ENCODE measurements at places on chromosomes 7 and 10.

DNA sequence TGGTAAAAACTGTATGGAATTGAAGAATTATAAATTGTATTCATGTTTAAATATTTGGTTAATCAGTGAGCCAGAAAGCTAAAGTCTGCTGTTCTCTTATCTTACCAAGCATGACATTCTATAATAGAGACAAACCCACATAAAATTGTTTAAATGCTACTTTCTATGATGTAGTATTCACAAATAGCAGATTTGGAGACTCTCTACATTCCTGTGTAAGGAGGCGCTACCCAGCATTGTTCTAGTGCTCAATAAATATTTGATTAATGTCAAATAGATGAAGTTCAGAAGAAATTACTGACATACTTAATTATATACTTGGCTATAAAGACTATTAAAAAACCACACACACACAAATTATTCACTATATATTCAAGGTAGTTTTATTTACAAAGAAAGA, 49.8 kb downstream of the DOCK4 start:
- DNase-seq: no peak

- no peak for DNase-seq
Measured at GRCh38 chr10:24240041-24240751, 31.3 kb downstream of the KIAA1217 start.

DNA sequence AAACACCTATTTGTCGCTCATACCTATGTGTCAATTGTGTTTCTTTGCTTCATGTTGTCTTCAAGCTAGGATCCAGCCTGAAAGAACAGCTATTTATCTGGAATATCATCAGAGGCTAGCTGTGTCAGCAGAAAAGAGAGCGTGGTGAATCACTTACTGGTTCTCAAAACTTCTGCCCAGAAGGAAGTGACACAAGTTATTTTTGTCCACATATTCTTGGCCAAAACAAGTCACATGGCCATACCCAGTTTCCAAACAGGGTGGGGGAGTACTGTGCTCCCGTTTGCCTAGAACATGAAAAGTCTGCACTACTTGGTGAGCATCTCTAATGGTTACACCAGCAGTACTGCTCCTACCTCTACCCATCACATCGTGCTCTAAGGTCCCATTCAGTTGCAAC, 160.9 kb upstream of the CSTF2T start:
- no peak for DNase-seq

GRCh38 chr10:30963992-30964930, 67.4 kb downstream of the ZNF438 start:
- DNase-seq: no peak

DNA sequence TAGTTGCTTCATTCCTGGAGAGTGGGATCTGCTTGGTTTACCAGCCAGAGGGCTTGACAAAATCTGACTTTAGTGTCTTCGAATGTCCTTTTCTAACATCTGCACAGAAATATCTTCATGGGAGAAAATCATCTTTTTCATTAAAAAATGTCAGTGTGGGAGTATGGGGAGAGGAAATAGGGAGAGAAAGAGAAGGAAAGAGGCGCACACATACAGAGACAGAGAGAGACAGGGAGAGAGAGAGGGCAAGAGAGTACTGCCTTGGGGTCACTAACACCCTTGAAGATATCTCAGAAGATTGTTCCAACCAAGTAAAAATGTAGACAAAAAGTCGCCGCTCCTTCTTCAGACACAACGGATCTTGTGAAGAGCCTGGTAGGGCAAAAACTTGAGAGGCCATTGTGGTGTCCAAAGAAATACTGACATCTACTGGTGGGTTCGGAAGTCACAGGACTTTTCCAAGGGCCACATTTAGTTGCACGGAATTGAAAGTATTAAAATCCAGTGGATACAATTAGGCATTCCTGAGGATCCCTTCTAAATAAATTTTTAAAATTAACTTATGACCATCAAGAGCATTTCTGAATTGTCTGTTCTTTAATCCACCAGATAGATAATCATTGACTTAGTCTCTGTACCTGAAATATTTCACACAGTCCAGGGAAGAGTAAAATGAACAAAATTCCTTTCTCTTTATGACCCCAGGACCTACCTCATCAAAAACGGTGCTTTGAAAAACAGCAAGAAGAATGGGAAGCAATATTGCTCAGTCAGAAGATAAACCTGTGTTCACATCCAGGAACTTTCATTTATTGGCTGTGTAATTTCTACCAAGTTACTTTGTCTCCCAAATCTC, 29.7 kb downstream of the VIM start:
- DNase-seq: peak; percentile 19

DNA sequence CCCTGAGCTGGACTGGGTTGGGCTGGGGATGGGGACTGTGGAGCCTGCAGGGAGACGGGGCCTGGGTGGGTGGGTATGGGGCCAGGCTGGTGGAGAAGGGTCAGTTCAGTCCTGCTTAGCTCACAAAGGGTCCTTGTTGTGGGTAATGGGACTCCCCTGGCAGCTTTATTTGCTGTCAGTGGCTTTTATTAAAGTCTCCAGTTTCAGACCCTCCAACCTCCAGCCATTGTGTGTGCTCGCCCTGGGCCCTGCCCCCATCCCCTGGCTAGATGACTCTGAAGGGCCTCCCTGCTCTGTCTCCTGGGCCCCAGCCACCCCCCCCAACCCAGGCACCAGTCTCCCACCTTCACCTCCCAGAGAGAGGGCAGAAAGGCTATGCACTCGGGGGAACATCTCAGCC, 44.4 kb upstream of the SLF2 start:
- DNase-seq: no peak

DNA sequence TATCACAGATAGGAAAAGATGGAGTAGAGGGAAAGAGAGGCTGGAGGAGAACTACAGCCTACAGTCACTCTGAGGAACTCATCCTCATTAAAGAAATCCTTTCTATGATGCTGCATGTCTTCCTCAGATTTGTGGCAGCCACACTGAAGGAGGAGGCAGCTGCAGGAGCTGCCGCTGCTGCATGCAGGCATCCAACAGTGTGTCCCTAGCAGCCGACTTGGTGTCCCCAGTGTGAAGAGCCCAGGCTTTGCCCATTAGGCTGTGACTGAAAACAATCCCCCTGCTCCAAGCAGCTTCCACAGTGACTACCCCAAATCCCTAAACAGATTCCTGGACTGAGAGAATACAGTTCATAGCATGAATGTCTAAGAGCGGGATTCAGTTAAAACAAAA, 23.1 kb downstream of the SKIDA1 start:
- DNase-seq: no peak

DNA sequence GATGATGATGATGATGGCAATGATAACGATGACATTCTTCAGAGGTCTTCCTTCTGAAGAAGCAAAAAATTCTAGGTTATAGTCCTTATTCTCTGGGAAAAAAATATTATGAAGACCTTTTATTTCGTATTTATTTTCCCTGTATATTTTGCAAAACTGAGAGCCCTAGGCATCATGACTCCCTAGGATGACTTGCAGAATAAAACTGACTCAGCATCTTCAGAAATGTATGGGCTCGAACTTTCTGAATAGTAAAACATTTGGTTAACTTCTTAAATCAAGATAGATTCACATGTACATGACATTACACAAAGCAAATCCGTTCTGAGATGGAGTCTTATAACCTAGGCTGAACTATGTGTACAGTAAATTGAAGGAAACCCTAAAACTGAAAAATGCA, 29.4 kb downstream of the DKK1 start:
- DNase-seq: no peak

Data from activated T-helper 1 cell treated with anti-CD3 and anti-CD28 coated beads, Interleukin-2, amount 50 U/mL, for 16 hours (primary cell).